Memory B cell (primary cell): ENCODE measurements at places on chromosomes 12 and 14.

DNA sequence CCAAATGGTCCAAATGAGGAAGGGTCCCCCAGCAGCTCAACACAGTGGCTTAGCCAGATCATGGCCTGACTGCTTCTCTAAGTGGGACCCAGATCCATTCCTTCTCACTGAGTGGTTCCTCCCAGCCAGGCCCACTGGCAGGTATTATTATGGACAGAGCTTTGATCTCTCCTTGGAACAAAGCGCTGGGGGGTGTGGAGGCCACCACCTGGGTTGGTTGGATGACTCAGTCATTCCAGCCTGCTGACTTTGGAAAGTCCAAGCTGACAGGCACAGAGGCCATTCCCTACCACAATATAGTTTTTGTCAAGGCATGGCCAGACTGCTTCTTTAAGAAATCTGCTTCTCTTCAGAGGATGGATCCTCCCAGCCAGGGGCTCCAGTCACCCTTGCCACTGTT lies 341.1 kb downstream of the BTG1 start:
- no peaks in the 10 kb centered on the region for H3K4me1 ChIP-seq
- H3K27me3 ChIP-seq = no peaks in the 10 kb centered on the region
- H3K36me3 ChIP-seq = peaks cover 3% of the 10 kb centered on the region
- no peak for DNase-seq

DNA sequence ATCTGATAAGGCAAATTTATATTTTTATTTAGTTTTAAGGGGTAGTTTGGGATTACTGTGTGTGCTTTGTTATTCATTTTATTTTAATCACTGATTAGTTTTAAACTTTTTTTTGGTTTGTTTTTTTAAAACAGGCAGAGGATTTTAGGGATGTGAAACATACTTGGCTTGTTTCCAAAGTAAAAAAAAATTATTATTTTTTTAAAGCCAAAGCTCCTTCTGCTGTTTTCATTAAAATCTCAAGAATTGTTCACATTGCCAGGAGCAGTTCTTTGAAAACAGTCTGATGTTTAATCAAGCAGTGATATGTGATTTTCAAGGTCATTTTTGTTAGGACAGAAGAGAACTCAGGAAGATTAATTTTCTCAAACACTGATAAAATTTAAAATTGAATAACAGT lies 11.2 kb downstream of the TTC8 start:
- no peak overlapping the region for H3K4me3 ChIP-seq
- peaks cover 5% of the 10 kb centered on the region for H3K36me3 ChIP-seq
- peaks cover 2% of the 10 kb centered on the region for H3K27me3 ChIP-seq
- DNase-seq = no peak
- H3K27ac ChIP-seq = no peak overlapping the region

- H3K36me3 ChIP-seq = no peaks in the 10 kb centered on the region
- no peak overlapping the region for H3K4me3 ChIP-seq
- H3K27me3 ChIP-seq = peaks cover 12% of the 10 kb centered on the region
- H3K4me1 ChIP-seq = peaks cover 3% of the 10 kb centered on the region
- H3K27ac ChIP-seq = no peak overlapping the region
- DNase-seq = no peak
These were observed 31.1 kb upstream of the BEGAIN start for GRCh38 chr14:100618318-100618693.

GRCh38 chr12:118590406-118591150 lies 214.2 kb downstream of the SUDS3 start:
- no peaks in the 10 kb centered on the region for H3K4me1 ChIP-seq
- H3K4me3 ChIP-seq = no peak overlapping the region
- no peaks in the 10 kb centered on the region for H3K27me3 ChIP-seq

- peak overlapping the region; percentile 43 for H3K4me3 ChIP-seq
- no peak for DNase-seq
- H3K4me1 ChIP-seq = peaks cover 21% of the 10 kb centered on the region
These were observed 15.9 kb downstream of the KCTD10 start for GRCh38 chr12:109461049-109461845.

DNA sequence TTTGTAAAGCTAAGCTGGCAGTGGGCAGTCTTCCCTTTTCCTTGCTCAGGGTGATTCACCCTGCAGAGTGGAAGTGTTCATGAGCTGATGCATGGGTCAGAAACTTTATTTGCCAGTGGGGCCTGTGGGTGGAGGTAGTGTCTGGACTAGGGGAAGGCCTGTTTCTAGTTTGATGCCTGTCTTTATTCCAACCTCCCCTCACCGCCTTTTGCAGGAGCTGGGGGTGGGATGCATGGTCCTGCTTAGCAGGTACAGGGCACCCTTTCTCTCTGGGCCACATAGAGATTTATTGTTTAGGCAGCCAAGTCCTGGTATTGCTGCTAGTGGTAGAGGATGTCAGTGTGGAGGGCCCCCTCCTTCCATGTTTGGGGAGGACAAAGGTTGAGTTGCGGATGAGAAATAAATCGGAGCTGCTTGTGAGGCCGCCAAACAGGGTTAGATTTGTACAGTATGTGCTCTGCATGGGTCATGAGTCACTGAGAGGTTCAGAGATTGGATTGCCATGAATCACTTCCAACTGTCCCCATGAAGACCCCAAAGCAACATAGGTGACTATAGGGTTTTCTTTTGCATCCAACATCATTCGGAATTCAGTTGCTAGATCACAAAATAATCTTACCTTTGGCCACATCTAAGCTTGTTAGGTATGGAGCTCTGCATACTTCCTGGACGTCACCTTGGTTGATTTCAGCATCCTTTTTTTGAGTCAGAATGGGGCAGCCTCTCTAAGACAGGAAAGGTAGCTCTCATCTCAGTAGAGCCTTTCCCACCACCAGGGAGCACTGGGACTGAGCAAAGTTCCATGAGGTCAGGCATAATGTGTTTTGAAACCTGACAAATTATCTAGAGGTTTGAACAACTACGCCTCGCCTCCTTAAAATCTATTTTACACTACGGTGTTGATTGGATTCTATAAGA lies 8.8 kb downstream of the SMOC1 start:
- H3K4me1 ChIP-seq = no peaks in the 10 kb centered on the region
- H3K27me3 ChIP-seq = peaks cover 14% of the 10 kb centered on the region
- H3K36me3 ChIP-seq = no peaks in the 10 kb centered on the region
- no peak overlapping the region for H3K4me3 ChIP-seq

DNA sequence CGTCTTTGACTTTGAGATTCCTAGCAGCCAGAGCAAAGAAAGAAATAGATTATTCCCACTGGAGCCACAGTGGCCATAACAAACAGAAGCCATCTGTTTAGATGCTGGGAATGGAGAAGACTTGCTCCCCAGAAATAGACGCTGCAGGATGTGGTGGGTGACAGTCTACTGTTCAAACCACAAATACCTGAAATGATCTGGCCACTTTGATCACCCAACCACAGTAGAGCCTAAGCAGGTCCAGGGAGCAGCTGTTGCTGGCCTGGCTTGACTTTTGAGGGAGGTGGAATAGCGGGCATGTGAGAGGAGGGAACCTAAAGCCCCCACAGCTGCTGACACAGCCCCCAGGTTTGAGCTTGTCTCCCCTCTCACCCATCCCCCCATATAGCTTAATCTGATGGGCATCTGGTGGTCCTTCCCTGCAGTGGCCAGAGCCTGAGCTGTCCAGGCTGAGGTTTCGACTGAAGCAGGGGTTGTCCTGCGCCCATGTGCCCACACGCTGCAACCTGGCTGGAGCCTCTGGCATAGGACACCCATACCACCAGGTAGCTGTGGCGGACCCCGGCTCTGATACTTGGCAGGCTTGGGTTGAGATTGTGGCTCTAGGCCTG lies 38.7 kb downstream of the SH2B3 start:
- H3K27ac ChIP-seq = peak overlapping the region; percentile 90
- peak overlapping the region; percentile 52 for H3K4me3 ChIP-seq
- peaks cover 10% of the 10 kb centered on the region for H3K36me3 ChIP-seq
- no peak for DNase-seq
- peaks cover 64% of the 10 kb centered on the region for H3K4me1 ChIP-seq

- H3K36me3 ChIP-seq = no peaks in the 10 kb centered on the region
- H3K27ac ChIP-seq = no peak overlapping the region
- no peaks in the 10 kb centered on the region for H3K27me3 ChIP-seq
- peaks cover 11% of the 10 kb centered on the region for H3K4me1 ChIP-seq
These were observed 753 bp upstream of the DLGAP5 start for GRCh38 chr14:55192054-55192621.

DNA sequence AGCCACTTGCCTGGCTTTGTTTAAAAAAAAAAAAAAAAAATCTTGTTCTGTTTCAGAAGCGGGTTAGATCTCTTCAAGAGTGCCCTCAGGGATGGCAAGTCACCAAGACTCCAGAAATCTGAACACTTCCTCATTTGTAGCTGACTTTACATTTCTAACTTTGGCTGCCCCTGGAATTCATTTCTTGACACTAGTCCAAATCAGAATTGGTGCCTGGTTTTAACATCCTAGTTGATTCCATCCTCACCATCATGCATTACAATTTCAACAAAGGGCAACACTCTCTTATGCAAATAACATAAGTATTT lies 295.5 kb downstream of the RMST start:
- H3K4me3 ChIP-seq = no peak overlapping the region
- H3K27me3 ChIP-seq = no peaks in the 10 kb centered on the region
- H3K27ac ChIP-seq = no peak overlapping the region
- H3K4me1 ChIP-seq = no peaks in the 10 kb centered on the region
- no peak for DNase-seq

- no peaks in the 10 kb centered on the region for H3K27me3 ChIP-seq
- H3K4me1 ChIP-seq = no peaks in the 10 kb centered on the region
- DNase-seq = no peak
- peaks cover 2% of the 10 kb centered on the region for H3K36me3 ChIP-seq
- H3K4me3 ChIP-seq = no peak overlapping the region
- no peak overlapping the region for H3K27ac ChIP-seq
These were observed 224.8 kb downstream of the SLC16A7 start for GRCh38 chr12:59820594-59821011.

DNA sequence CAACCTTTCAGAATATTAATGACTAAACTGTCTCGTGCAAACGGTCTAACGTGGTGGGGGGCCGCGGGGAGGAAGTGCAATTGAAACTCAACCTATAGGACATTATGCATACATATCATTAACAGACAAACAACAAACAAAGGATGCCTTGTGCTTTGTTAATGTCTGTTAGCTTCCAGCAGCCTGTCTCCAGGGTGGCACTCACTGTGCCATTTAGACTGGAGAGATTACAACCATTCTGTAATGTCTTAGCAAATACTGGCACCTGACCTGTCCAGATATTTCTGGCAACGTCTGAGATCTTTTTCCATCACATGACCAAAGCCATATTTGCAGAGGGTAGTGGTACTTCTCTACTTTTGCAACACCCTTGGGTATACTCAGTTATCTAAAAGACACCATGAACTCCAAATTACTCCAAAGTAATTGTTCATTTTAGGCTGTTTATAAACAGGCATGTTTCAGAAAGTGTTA lies 11.6 kb downstream of the BHLHE41 start:
- H3K4me1 ChIP-seq = peaks cover 34% of the 10 kb centered on the region
- no peaks in the 10 kb centered on the region for H3K36me3 ChIP-seq
- DNase-seq = no peak

DNA sequence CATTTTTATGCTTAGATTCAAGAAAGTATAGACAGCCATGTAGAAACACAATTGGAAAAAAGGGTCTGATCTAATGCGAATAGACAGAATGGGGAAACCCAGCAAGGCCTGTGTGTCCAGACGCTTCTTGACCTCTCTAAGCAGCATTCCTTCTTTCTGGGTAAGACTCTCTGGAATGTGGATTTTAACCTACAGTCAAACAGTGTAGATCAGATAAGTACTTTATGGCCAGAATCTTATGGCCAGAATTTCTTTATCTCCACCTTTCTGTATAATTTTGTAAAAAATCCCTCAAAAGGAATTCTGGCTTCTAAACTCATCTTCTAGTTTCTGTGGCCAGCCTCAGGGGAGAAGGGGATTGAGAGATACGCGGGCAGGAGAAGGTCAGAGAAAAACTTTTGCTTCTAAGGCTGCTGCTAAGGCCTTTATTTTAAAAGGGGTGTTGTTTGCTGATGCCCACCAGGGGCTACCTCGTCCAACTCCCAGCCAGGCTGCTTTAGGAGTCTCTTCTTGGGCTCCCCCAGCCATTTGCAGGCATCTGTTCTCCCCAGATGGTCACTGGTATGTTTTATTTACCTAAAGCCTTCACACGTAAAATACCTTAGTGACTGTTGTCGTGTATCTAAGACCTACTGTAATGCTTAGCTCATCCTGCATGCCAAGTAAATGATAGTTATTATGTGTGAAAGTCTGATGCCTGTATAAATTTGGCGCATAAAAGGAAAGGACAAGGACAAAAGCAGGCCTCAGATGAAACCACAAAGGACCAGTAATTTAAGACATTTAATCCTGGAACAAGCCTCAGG lies 68.4 kb downstream of the ANO6 start:
- peaks cover 18% of the 10 kb centered on the region for H3K36me3 ChIP-seq
- no peaks in the 10 kb centered on the region for H3K27me3 ChIP-seq
- no peak overlapping the region for H3K4me3 ChIP-seq
- H3K4me1 ChIP-seq = peaks cover 13% of the 10 kb centered on the region
- no peak for DNase-seq

DNA sequence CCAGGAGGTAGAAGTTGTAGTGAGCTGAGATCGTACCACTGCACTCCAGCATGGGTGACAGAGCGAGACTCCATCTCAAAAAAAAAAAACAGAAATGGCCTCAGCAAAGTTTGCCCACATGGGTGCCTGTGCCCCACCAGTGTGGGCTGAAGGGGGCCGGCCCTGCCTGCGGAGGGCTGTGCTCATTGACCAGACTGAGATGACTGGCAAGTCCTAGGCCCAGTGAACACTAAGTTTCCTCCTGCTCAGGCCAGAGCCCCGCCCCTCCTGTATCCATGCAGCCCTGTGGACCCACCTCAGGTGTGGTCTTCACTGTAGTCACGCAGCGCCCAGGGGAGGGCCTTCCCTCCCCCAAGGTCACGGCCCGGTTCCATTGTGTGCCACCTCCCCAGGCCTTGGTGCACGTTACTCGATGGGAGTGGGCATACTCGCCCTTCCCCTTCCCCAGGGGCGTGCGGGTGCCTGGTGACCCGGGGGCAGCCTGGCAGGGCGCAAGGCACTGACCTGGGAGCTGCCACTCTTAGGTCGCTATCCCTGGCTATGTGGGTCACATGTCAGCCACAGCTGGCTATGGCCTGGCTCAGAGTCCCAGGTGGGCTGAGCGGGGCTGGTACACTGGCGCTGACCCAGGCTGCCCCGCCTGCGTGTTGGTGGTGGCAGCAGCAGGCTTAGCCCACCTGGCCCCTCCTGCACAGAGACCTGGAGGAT lies 16.1 kb downstream of the INF2 start:
- H3K27ac ChIP-seq = no peak overlapping the region
- H3K36me3 ChIP-seq = peaks cover 14% of the 10 kb centered on the region
- DNase-seq = no peak
- H3K4me1 ChIP-seq = peaks cover 6% of the 10 kb centered on the region

- H3K4me1 ChIP-seq = no peaks in the 10 kb centered on the region
- H3K4me3 ChIP-seq = no peak overlapping the region
- no peak for DNase-seq
- peaks cover 4% of the 10 kb centered on the region for H3K27me3 ChIP-seq
- no peak overlapping the region for H3K27ac ChIP-seq
These were observed 262.5 kb upstream of the CAND1 start for GRCh38 chr12:67006610-67007009.

GRCh38 chr14:87686746-87687145 lies 306.2 kb downstream of the GALC start:
- DNase-seq = no peak
- no peaks in the 10 kb centered on the region for H3K27me3 ChIP-seq
- H3K4me3 ChIP-seq = no peak overlapping the region
- H3K36me3 ChIP-seq = no peaks in the 10 kb centered on the region
- no peaks in the 10 kb centered on the region for H3K4me1 ChIP-seq
